ENCODE measurements at places on chromosomes 7 and 10. TPM values are rescaled to one million over a fixed set of nuclear protein-coding genes. Genes with fewer than 3 reads are reported as not detected.

The ANKRD61 gene
- polyA plus RNA-seq: 2.0 TPM

- DNase-seq: no peak
Measured at GRCh38 chr7:120452665-120453064, 179.7 kb downstream of the KCND2 start.

GRCh38 chr10:11906714-11907113 lies 83.6 kb downstream of the PROSER2 start:
- DNase-seq: no peak

The CPVL gene
- 13.3 TPM for polyA plus RNA-seq

DNA sequence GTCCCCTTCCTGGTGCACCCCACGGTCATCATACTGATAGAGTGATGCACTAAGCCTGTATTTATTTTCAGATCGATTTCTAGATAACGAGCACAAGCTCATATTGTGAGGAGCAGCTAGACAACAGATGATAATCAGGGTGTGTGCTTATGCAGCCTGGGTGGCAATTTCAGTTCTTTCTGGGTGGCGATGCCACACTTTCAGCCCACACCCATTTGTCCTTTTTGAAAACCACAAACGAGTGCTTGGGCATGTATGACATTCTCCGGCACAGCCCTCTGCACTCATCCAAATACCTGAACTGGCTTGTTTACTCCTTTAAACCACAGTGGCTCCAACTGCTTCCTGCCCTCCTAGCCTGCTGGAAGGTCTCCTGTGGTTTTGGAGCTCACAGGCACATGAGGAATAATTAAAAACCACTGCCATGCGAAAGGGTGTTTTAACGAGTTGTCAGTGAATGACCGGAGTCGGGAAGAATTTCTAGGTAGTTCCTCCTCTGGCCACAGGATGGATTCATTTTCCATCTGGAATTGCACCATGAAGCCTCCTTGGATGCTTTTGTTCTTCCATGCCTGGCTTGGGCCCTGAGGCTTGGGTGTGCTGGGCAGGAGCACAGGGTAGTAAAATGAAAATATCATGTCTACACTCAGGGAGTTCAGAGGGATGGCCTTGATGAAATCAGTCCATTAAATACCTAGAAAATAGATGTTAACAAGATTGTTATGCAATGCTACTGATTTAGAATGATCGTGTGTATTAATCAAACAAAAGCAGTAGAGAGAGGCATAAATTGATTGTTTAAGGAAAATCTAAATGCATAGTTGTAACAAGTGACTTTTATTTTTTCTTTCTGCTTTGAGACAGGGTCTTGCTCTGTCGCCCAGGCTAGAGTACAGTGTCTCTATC lies 52.4 kb upstream of the ITGB1 start:
- DNase-seq: no peak

The EPHB6 gene
- 28.3 TPM for polyA plus RNA-seq

- DNase-seq: no peak
Measured at GRCh38 chr7:2573761-2574160, 15.0 kb downstream of the IQCE start.

GRCh38 chr10:114301951-114302710 lies 63.1 kb downstream of the VWA2 start:
- DNase-seq: no peak

DNA sequence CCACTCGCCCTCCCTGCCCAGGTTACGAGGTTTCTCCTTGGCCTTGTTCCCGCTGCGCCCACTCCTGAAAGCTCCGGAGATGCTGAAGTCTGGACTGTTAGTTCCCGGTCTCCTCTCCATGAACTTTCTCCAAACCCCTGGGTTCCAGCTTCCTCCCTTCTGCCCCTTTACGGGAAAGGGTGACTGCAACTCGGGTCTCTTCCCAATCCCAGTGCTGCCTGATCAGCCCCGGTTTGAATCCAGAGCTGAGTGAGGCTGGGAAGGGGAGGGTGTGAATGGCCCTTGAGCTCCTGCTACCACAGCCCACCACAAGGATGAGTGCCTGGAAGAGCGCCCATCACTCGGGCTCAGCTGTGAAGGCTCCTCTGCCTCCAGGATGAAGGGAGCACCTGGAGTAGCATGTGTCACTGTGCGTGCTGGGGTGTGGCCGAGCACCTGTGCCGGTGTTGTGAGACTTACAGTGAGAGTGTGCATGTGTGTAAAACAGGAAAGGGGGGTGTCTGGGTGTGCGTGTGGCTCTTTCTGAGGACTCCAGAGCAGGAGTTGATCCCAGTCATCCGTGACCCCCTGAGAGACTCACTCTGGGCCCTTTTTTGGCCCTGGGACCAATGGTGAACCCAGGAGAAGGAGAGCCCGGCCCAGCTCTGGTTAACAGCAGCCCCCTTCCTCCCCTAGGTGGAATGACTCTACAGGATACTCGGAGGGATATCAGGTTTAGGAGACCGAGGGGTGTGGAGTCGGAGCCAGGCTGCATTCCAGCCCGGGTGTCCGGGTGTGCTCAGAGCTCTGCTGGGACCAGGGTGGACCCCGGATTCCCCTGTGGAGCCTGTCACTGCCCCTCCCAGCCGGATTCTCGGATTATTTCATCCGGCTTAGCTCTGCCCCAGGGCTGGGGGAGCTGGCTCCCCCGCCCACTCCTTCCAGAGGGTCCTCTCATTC lies 1.1 kb upstream of the ZNF467 start:
- DNase-seq: no peak

- no peak for DNase-seq
Measured at GRCh38 chr7:157482517-157483087, 145.8 kb downstream of the DNAJB6 start.

DNA sequence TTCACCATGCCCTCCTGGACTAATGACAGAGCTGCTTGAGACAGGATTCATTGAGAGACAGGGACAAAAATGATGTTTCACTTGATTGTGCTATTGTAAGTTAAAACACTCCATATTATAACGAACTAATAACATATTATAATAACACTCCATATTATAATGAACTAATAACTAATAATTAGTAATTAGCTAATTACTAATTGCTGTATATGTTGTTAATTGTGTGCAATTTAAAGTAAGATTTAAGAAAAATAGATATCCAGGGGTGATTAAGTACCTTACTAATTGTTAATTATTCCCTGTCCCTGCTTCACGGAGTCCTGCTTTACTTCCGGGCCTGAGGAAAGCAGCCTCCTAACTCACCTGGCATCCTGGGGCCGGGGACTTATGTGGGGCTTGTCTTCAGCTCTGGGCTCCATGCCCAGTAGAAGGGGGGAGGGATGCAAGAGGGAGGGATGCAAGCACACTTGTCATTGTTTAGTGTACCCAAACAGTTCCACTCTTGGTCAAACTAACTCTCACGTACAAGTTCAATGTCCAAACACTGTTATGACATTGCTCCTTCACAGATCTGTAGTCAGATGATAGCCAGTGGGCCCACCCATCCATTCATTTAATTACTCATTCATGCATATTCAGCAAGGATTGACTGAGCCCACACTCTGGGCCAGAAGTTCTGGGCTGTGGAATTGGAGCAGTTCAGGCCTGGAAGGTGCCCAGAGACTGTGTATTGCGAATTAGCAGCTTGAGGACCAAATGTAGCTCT lies 53.8 kb downstream of the COL13A1 start:
- DNase-seq: no peak

The SLC35G1 gene
- polyA plus RNA-seq: 7.2 TPM

- no peak for DNase-seq
Measured at GRCh38 chr10:86220626-86221025, 146.0 kb downstream of the GRID1 start.

The MACC1 gene
- polyA plus RNA-seq: 8.9 TPM

DNA sequence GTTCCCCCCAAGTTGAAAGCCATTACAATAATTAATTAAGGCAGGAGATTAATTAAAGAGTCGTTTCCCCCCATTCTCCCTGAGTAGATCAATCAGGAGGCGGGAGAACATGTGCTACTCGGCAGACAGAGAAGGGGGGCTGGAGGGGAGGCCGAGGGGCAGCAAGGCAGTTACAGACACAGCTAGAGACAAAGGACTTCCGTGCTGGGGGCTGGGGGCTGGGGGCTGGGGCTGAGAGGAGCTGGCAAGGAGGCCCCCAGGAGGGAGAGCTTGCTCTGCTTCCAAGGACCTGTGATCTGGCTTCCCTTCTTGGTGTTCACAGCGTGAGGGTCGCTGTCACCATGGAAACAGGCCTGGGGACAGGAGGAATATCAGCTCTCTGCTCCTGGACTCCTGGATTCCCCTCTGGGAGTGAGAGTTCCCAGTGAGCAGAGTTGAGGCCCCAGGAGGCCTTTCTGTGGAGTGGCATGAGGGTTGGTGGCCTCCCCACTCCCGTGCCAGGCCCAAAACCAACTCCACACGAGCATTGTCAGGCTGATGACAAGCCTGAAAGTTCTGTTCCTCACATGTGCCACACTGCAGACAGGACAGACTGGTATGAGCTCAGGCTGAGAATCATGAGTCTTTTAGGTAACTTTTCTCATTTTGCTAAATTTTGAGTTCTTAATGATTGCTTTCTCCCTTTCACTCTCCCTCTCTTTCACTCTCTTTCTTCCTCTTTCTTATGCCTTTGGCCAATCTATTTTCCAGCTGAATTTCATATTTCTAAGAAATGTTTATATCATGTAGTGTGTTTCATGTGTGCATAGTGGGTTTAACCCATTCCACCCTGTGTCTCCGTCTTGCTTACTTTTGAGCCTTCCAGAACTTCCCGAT lies 16.4 kb downstream of the FAM241B start:
- no peak for DNase-seq

DNA sequence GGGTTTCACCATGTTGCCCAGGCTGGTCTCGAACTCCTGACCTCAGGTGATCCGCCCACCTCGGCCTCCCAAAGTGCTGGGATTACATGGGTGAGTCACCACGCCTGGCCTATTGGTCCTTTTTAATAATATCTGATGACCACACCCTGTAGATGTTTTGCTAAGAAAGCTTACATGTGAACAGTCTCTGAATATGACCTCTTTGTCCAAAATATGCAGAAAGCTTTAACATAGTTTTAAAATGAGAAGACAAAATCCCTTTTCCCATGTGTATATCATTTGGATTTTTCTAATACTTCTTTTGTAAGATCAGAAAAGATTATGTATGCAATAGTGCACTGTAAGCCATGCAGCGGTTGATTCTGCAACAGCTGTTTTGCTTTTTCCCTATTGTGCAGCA lies 38.5 kb downstream of the MCU start:
- DNase-seq: no peak

The OR6V1 gene
- polyA plus RNA-seq: not detected

GRCh38 chr10:14665865-14666857 lies 108.5 kb downstream of the FAM107B start:
- no peak for DNase-seq

The RASA4B gene
- 2.8 TPM for polyA plus RNA-seq

The SPDYE11 gene
- polyA plus RNA-seq: 1.8 TPM

DNA sequence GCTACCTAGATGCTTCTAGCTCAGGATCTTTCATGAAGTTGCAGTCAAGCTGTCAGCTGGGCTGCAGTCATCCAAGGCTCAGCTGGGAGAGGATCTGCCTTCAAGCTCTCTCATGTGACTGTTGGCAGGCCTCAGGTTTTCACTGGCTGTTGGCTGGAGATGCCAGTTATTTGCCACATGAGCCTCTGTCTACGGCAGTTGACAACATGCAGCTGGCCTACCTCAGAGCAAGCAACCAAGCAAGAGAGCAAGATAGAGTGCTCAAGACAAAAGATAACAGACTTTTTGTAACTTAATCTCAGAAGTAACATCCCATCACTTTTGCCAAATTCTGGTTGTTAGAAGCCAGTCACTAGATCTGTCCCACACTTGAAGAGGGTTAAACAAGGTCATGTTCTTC lies 125.8 kb downstream of the TPST1 start:
- DNase-seq: no peak

The PON1 gene
- 0.45 TPM for polyA plus RNA-seq

DNA sequence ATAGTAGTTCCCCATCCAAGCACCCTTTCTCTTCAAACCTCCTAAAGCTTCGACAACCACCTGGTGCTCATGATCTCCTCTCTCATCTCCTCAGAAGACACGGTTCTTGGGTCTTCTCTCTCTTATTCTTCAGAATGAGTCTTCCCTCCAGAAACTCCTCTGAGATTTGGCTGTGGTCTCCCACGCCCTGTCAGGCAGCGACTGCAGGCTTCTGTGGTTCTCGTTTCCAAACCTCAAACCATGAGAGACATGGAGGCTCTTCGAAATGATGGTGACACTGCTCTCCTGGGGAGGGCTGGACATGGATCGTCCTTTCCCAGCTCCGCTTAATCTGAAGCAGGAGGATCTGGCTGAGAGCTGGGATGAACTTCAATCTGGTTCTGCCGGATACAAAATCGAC lies 78.6 kb upstream of the PITRM1 start:
- no peak for DNase-seq

The PIP gene
- polyA plus RNA-seq: not detected

The TMEM139 gene
- 8.4 TPM for polyA plus RNA-seq

GRCh38 chr10:125485665-125486064 lies 197.3 kb downstream of the TEX36 start:
- no peak for DNase-seq

The SDK1 gene
- polyA plus RNA-seq: 8.1 TPM

DNA sequence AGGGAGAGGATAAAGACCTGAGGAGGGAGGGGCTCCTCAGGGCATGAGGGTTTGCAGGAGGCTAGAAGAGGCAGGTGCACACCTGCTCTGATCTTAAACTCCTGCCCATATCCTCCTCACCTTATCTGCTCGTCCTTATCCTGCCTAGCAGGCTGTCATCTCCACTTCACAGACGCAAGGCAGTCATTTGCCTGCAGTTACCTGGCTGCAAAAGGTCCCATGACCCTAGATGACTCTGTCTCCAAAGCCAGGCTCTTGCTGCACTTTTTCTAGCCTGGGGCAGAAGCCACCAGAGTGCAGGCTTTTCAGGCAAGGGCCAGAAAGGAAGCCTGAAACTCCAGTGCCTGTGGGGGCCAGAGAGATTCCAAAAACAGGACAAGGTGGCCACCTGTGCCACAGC lies 1.7 kb upstream of the ZNF853 start:
- no peak for DNase-seq

The SUFU gene
- 29.7 TPM for polyA plus RNA-seq

GRCh38 chr10:25455980-25456567 lies 281.3 kb downstream of the GPR158 start:
- DNase-seq: no peak

The VWDE gene
- 5.8 TPM for polyA plus RNA-seq
